ENCODE measurements at places on chromosomes 6 and 20.

- DNase-seq, result no peak
Measured at GRCh38 chr20:51697096-51697826, 70.9 kb downstream of the ATP9A start.

GRCh38 chr20:61734733-61735502 lies 330.8 kb downstream of the TAF4 start:
- no peak for DNase-seq

DNA sequence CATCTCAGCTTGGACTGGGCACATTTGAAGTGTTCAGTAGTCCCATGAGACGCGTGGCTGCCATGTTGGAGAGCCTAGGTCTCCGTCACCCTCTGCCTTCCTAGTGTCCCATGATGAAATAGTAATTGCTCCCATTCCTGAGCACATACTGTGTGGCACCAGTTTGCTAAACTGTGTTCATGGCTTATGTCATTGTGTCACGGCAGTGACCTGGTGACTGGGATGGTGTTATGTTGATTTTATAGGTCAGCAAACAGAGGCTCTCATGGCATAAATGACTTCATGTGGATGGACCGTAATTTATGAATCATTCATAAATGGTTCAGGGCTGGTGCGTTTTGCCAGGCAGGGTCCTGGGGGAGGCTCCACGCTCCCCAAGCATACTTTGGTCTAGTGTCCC lies 3.8 kb downstream of the BCAS4 start:
- DNase-seq, result no peak

GRCh38 chr6:25537349-25538018 lies 114.5 kb upstream of the SCGN start:
- DNase-seq, result no peak

- DNase-seq, result no peak
Measured at GRCh38 chr20:2364044-2364443, 16.7 kb upstream of the TGM6 start.

All from left ventricle myocardium superior (tissue), 1 donor.